ENCODE measurements at places on chromosomes 1 and 21. TPM values are rescaled to one million over a fixed set of nuclear protein-coding genes. Genes with fewer than 3 reads are reported as not detected.

The SPATA1 gene
- polyA plus RNA-seq = 1.9 TPM

DNA sequence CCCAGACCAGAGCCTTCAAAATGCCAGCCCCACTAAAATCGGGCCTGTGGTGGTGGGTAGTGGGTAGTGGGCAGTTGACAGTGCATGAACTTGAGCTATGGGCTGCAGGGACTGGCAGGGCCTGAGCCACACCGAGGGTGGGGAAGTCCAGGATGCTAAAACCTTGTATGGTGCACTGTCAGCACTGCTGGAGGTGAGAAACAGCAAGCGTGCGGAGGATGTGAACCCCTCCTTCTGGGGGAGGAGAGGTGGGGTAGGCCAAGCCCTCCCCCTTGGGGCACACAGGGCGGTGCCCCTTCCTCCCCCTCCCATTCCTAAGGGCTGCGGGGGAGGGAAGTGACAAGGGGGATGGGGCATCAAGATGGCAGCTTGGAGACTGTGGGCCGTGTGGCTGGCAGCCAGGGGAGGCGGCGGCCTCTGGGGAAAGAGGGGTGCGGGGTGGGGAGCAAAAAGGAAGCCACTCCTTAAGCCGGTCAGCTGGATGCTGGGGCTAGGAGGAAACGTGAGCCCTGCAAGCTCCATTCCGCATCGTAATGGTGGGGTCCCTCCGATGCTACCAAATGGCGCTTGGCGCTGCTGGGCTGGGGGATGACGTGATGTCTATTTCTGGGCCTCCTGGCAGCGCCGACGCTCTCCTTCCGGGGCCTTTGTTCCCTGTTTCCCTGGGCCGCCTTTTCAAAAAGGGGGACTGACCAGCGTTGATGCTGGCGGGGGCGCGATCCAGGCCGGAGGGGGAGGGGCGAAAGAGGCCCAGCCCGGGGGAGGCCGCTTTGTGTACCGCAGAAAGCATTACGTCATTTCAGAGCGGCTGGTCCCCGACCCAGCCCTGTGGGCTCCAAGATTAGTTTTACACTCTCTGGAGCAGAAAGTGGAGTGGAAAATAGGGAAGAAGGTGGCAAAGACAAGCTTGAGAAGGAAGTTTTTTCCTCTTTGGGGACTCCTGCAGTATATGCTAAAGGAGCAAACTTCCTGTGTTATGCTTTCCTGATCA is 809 bp downstream of the SYT11 start:
- DNase-seq = no peak

GRCh38 chr1:46699666-46700065 is 19.2 kb downstream of the EFCAB14 start:
- DNase-seq = no peak

The ASCL5 gene
- 0.32 TPM for polyA plus RNA-seq

GRCh38 chr1:215132156-215132555 is 49.6 kb downstream of the KCNK2 start:
- no peak for DNase-seq

The SLC35A3 gene
- 12.1 TPM for polyA plus RNA-seq

The AGT gene
- polyA plus RNA-seq = 17.4 TPM

The LCE1B gene
- not detected for polyA plus RNA-seq

DNA sequence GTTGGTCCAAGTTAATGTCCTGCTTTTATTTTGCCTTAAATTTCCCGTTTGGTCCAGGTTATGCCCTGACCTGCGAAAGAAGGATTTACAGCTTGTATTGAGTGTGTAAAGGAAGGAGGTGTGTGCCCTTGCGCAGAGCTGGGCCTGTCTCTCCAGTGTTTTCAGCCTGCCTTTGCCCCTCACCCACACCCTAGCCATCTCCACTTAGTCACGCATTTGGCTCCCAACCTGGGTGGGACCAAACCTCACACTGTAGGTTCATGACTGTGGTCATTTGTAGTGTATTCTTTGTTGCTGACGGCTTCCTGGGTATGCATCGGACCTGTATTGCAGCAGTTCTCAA is 572 bp upstream of the SRSF10 start:
- no peak for DNase-seq

DNA sequence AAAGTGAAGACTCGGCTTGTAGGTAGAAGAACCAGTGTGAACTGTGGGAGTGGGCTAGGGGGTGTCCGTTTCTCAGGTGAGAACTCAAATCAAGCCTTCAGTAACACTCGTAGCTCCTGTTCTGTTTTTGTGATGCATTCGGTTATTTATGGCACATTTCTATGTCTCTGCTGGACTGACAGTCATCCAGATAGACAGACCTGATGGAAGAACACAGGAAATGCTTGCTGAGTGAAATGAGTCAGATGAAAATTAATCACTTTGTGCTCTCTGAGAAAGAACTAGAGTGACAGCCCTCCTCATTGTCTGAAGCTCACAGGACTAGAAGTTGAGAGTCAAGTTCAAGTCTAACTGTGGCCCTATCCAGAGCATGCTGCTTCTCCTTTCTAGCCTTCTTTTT is 360.1 kb upstream of the PLXNA2 start:
- DNase-seq = no peak

- DNase-seq = peak; percentile 82
These were observed 2.1 kb downstream of the EVA1B start for GRCh38 chr1:36321119-36321951.

The EXTL2 gene
- polyA plus RNA-seq = 32.2 TPM

The OR10J1 gene
- polyA plus RNA-seq = not detected

DNA sequence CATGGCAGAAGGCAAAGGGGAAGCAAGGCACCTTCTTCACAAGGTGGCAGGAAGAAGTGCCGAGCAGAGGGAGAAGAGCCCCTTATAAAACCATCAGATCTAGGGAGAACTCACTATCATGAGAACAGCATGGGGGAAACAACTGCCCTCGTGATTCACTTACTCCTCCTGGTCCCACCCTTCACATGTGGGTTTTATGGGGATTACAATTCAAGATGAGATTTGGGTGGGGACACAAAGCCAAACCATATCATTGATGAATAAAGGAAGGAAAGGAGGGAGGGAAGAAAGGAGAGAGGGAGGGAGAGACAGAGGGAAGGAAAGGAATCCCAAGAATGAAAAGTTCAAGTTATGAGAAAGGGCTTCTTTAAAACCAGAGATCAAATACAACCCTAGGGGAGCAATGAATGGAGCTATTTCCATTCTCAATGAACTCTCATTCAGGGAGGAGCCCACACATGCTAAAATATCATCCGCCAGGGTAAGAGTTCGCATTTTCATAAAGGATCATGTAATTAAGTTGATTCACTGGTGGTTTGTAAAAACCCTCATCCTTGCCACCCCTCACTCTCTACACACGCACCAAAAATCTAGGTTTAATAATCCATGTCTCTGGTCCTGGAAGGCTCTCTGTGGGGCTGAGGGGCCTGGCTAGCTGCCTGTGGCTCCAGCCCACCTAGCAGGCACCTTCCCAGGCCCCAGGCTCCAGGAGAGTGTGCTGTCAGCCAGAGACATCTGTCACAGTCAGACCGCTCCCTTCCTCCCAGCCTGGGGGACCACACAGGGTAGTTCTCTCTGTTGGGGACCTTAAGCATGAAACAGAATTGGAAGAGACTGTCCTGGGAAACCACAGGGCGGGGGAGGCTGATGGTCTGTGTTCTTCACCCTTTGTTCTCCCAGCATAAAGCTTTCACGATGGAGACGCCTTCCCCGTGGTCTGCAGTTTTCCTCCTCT is 94.0 kb downstream of the CCDC185 start:
- DNase-seq = no peak

GRCh38 chr1:85220756-85221201 is 20.0 kb upstream of the SYDE2 start:
- DNase-seq = no peak

DNA sequence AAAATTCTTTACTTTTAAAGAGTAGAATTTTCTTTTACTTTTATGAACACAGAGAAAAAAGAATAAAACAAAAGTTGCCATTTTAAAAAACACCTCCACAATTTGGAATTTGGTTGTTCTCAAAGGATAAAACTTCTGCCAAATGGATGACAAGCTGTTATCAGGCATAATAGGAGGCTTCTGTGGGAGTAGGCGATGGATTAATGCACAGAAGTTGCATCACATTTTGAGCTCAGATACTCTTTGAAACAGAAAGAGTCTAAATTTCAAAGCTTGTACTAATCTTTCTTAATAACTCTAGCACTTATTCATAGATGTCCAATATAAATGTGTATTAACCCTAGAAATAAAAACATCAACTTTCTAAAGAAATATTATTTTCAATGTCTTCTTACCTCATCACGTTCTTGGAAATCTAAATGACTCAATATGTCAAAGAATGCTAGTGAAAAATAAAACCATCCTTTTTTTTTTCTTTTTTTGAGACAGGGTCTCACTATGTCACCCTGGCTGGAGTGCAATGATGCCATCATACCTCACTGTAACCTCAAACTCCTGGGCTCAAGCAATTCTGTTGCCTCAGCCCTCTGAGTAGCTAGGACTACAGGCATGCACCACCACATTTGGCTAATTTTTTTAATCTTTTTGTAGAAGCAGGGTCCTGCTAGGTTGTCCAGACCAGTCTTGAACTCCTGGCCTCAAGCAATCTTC is 112.8 kb upstream of the USP25 start:
- DNase-seq = no peak

GRCh38 chr1:209823143-209824041 is 4.4 kb upstream of the UTP25 start:
- DNase-seq = no peak

DNA sequence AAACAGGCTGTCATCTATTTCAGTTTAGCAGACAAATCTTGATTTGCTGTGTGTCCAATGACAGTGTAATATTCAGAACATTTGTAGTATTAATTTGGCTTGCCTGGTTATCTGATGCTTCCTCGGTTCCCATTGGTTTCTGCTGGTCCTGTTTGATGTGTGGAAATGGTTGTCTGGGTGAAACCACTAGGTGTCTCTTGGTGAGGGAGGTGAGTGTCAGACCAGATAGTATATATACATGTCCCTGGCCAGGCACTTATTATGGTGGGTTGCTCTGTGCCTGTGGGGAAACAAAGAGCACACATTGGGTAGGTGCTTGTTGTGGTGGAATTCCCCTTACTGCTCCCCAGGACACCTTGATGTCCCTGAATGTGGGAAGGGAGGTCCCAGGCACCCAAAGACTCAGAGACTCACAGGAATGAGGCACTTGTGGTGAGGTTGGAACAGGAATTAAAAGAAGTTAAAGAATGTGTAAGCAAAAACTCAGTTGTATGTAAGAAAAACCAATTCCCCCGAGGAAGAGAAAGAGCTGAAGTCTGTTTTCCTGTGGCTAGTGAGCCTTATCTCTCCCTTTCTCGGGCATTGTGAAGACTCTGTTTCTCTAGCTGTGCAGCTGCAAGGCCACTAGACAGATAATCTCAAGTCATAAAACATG is 1519.1 kb downstream of the BRINP3 start:
- DNase-seq = no peak

- no peak for DNase-seq
These were observed 53.8 kb downstream of the PLPP3 start for GRCh38 chr1:56525489-56526041.

- DNase-seq = no peak
These were observed 676.1 kb downstream of the PTPRU start for GRCh38 chr1:29912425-29912824.

- DNase-seq = no peak
These were observed 101.4 kb upstream of the OLFM3 start for GRCh38 chr1:102098081-102098480.

DNA sequence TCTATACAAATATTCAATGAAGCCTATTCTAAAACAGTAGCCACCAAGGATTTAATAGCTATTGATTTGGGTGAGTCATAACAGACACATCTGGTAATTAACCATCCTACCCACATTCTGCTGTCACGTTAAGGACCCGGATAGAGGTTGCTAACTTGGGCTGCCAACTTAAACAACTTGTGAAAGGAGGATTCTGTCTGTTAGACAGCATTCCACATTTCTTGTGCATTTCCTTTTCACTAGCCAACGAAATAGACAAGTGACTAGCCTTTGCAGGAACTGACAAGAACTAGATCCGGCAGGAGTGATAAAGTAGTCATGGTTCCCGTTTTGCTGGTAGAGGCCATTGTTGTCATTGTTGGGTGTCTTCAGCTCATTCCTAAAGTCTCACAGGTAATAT is 9.5 kb downstream of the DSCAM start:
- DNase-seq = no peak

The VN1R5 gene
- not detected for polyA plus RNA-seq

Measured in forelimb muscle (tissue), 1 donor.